DMS 273 treated with DMSO at 0.1 percent for 48 hours (cell line): ENCODE measurements at places on chromosomes 4 and X.

DNA sequence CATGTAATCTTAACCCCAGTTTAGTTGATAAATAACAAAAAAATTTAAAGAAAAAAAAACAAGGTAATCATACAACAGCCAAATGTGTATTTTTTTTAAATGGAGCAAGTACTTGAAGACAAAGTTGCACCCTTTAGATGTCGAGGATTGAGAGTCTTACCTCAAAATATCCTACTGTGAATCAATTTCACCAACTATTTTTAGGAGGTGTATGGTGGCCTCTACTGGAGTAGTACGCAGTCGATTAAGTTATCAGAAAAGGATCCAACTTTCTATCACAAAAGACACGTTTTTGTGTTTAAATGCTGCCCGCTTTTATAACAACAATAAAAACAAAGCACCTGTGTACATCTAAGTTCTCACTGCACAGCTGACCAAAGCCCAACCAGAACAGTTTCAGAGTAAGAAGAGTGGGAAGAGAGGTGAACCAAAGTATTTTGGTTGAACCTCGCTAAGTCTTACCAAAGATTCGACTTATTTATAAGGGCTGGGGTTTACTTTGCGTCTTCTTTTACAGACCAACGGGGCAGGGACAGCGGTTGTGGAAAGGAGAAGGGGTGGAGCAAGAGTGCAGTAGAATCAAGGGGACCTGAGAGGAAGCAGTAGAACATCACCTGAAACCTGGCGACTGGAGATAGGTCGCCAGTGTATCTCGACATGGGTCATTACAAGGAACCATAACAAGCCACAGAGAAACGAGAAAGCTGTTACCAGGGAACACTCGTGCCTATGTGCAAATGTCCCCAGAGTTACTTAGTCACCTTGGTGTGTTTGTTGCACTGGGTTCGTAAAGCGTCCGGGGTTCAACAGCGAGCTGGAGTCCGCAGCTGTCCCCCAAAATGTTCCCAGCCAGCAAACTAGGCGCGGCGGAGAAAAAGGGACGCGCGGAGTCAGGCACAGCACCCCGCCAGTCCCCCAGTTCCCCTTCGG is 1.1 kb downstream of the RPS6KA6 start:
- DNase-seq, result no peak

DNA sequence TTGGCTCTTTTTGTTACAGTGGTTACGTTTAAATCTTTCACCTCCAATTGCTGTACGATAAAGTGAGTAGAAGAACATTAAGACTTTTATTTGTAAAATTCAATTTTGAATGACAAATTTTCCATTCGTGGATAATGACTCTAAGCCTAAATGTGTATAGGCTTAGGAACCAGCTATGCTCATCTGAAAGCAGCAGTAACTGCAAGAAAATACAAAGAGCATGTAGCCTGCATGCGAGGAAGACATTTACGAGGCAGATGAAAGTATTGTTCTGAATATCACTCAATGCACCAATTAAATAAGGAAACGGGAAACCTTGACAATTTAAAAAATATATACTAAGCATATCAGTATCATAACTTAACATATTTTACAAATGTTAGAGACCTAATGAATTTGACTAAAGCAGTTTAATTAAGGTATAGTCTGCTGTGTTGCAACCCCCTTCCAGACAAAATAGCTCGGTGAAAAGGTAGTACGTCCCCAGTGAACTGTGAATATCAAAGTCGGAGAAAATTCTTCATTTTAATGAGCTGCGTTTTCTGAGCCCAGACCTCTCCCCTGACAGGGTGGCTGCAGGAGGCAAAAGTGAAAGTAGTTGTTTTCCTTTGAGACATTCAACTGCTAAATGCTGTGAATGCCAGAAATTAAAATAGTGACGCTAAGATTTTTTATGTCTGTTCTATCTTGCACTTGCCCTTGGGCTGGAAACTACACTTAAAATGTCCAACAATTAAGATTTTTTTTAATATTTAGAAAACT is 1236.5 kb upstream of the TENM3 start:
- DNase-seq, result no peak

DNA sequence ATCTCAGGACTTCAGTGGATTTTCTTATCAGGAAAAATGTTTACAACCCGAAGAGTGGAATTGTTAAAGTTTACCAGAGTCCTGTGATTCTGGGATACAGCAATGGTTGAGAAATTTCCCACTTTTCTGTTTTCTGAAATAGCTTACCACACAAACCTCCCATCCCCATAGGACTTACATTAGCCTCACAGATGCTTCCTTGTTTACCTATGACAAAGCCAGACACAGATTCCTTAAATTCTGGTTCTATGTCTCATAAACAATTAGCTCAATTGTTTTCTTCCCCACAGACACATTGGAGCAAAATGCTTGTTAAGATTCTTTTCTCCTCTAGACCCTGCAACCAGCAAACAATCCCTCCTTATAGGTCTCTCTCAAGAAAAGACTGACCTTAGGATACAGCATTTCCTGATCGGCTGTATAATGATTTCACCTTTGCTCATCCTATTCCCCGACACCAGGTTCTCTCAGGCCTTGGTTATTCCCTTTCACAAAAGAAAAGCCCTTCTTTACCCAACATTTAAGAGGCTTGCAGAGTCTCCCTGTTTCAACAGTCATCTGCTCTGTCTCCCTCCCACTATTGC is 886.2 kb downstream of the ARAP2 start:
- DNase-seq, result no peak

DNA sequence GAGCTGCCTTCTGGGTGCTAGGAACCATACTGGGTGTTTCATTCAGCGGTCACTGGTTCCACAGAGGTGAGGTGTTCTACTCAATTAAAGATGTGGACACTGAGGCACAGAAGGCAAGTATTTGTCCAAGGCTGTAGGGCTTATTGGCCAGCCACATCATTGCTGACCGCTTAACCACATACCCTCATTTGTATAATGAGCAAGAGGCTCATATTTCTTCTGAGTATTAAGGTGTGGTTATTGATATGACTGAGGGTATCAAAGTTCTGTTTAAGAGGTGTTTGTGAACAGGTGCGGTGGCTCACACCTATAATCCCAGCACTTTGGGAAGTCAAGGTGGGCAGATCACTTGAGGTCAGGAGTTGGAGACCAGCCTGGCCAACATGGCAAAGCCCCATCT is 14.3 kb downstream of the RNF4 start:
- no peak for DNase-seq

- no peak for DNase-seq
Measured at GRCh38 chr4:5730993-5731990, 20.3 kb downstream of the EVC start.

DNA sequence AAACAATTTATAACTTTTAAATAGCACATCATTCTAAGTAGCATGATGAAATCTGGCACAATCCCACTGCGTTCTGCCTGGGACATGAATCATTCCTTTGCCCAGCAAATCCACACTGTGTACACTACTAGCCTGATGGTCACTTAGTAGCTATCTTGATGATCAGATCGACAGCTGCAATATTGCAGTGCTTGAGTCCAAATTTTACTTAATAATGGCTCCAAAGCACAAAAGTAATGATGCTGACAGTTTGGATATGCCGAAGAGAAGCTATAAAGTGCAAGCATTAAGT is 86.6 kb upstream of the NPNT start:
- DNase-seq, result no peak
